ENCODE measurements at places on chromosomes 7 and 10.

- no peak for DNase-seq
Measured at GRCh38 chr7:12281038-12281437, 69.9 kb downstream of the TMEM106B start.

DNA sequence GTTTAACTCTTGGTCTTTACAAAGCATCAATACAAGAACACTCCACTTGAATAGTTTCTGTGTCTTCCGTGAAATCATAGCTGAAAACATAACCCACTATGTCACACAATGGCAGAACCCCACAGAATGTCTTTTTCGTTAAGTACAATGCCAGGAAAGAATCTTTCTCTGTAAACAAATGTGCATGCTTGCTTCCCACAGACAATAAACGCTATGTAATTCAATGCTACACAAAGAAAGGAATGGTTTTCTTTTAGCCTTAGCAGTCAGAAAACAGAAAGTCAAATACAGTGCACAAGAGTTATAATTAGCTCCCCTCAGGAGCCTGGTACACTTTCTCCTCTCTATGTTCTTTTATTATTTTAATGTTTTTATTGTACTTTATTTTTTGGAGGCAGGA is 186.1 kb downstream of the SRPK2 start:
- DNase-seq = no peak

- no peak for DNase-seq
Measured at GRCh38 chr10:97356318-97356914, 21.9 kb upstream of the FRAT2 start.

GRCh38 chr10:23338155-23338828 is 6.3 kb downstream of the C10orf67 start:
- no peak for DNase-seq

GRCh38 chr7:150371131-150371995 is 2.7 kb downstream of the REPIN1 start:
- DNase-seq = no peak

All from stimulated activated CD8-positive, alpha-beta memory T cell treated with anti-CD3 and anti-CD28 coated beads, Interleukin-15, amount 100 ng/mL, for 24 hours (primary cell).